ENCODE measurements at places on chromosomes 6 and 20. TPM values are rescaled to one million over a fixed set of nuclear protein-coding genes. Genes with fewer than 3 reads are reported as not detected.

- no peak for DNase-seq
These were observed 141.0 kb downstream of the MRPL14 start for GRCh38 chr6:43986177-43986825.

- DNase-seq: no peak
These were observed 6.7 kb downstream of the STK4 start for GRCh38 chr20:44973053-44973452.

GRCh38 chr6:34836008-34836407 is 44.1 kb downstream of the BLTP3A start:
- DNase-seq: no peak

Gene BNIP5
- total RNA-seq: not detected

- DNase-seq: no peak
These were observed 205.2 kb downstream of the BMP7 start for GRCh38 chr20:57061051-57061900.

GRCh38 chr6:109079981-109080380 is 14.7 kb downstream of the SESN1 start:
- DNase-seq: no peak

GRCh38 chr6:22921828-22922227 is 352.5 kb downstream of the HDGFL1 start:
- DNase-seq: no peak

Gene RUNX2
- total RNA-seq: not detected

- no peak for DNase-seq
These were observed 1.4 kb downstream of the ZNF512B start for GRCh38 chr20:63968136-63968927.

DNA sequence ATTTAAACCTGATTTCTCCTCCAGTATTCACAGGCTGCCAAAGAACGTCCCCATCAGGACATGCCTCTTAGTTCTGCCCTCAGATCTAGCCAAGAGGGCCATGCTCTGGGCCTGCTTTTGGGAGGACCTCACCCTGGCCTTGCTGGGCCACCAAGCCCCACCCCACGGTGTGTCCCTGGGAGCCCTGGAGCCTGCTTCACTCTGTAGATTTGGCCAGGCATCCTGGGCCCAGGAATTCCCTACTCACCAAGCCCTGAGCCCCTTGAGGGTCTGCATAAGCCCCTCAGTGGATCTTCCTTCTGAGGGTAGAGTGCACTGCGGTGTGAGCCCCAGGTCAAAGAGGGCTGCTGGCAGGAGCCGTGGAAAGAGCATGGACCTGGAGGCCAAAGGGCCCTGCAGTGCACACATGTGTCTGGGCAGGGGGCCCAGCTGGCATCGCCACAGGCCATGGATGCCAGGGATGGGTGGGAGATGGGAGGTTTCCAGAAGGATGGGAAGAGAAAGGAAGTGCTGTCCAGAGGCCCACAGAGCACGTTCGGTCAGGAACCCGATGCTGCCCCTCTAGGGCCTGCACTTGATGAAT is 98.0 kb downstream of the DACT2 start:
- DNase-seq: no peak

DNA sequence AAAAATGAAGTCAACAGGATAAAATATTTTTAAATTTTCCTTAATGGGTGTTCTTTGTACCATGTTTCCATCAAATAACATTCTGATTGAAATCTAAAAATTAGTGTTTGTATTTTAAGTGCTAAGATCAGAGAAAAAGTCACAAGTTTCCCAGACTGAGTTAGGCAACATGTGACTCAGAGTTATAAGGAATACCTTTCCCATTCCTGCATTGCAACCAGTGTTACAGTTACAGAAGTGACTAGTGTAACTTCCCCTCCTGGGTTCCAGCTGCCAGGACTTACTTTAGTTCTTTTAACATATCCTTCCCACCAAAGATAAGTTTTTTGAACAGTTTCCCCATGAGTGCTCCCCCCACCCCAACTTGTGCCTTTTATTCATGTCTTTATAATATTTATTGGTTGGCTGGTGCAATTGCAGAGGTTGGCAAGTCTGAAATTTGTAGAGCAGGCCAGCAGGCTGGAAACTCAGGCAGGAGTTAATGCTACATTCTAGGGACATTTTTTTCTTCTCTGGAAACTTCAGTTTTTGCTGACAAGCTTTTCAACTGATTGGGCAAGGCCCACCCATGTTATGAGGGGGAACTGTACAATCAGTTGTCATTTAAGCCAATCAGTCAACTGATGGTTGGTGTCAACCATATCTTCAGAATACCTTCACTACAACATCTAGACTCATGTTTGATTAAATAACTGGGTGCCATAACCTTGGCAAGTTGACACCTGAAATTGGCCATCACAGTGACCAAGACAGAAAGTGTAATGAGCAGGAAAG is 22.9 kb upstream of the ESR1 start:
- DNase-seq: no peak

DNA sequence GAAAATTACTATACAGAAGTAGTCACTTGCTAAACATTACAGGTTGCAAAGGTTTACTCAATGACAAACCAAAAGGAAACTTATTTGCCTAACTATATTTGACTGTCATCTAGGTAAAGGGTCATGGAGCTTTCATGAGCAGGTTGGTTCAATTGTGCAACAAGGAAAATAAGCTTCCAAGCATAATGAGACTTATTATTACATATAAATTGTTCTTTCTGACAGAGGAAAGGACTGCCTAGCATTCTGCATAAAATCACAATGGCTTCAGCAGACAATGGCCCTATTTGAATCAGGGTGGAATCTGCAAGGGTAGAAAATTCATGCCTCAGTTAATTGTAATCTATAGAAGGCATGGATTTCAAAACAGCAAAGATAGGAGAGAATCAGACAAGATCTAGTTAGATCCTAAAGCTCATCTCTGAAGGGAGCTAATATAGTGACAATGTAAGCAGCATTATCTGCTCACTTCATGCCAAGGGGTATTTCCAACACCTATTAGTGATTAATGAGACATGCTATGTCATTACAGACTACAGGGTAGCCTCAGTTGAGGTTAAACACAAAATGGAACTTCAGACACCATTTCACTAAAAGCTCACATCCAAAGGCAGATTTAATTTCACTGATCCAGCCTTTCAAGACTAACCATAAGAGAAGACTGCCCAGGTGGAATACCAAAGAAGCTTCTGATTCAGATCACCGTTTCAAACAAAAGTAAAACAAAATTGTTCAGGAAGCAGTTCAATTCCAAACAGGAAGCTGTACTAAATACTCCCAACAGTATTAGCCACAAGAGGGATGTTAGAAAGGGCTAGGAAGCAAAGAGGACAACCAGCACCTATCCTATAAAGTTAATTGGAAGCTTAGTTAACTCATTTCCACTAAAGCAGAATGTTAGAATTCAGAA is 8.5 kb downstream of the STAU1 start:
- no peak for DNase-seq

Gene GPR6
- not detected for total RNA-seq

Gene RBPJL
- not detected for total RNA-seq

GRCh38 chr6:99016355-99016754 is 68.6 kb upstream of the FBXL4 start:
- no peak for DNase-seq

Gene COL10A1
- total RNA-seq: not detected

Gene SYTL3
- total RNA-seq: 1.3 TPM

DNA sequence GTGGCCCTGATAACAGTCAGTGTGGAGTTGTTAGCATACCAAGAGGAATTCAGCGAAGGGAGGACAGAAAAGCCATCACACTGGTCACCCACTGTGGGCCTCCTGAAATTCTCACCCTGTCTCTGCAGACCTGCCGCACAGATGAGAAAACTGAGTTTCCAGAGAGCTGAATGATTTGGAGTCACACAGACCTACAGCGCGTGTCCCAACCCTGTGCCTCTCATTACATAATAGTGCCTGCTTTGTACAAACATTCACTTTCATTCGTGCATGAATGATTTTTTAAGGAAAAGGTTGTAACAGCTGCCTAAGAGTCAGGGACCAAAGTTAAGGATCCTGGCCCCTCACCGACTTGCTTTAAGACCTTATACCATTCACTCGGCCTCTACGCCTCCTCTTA is 62.7 kb downstream of the THBS2 start:
- no peak for DNase-seq

All from pulmonary artery endothelial cell (primary cell).